Right ventricle myocardium inferior (tissue), 1 donor: ENCODE measurements at places on chromosomes 12 and 14. TPM values are rescaled to one million over a fixed set of nuclear protein-coding genes. Genes with fewer than 3 reads are reported as not detected.

DNA sequence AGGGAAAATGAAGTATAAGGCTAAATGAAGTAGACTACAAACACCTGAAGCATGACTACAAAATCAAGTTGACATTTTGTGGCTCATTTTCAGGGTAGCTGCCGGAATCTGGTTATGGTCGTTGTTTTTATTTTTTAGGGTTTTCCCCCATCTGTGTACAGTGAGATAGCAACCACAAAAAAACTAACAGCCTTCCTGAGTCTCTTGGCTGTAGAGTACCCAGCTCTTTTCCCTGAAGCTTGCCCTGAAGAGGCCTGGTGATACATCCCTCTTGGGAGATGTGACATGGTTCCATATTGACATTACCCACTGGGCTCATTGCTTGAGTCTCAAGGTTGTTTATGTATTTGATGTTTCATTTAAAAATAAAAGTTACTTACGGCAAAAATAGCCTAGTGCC is 424.0 kb downstream of the ZFP36L1 start:
- DNase-seq = no peak

- DNase-seq = no peak
Measured at GRCh38 chr14:99023371-99023770, 248.6 kb downstream of the BCL11B start.

DNA sequence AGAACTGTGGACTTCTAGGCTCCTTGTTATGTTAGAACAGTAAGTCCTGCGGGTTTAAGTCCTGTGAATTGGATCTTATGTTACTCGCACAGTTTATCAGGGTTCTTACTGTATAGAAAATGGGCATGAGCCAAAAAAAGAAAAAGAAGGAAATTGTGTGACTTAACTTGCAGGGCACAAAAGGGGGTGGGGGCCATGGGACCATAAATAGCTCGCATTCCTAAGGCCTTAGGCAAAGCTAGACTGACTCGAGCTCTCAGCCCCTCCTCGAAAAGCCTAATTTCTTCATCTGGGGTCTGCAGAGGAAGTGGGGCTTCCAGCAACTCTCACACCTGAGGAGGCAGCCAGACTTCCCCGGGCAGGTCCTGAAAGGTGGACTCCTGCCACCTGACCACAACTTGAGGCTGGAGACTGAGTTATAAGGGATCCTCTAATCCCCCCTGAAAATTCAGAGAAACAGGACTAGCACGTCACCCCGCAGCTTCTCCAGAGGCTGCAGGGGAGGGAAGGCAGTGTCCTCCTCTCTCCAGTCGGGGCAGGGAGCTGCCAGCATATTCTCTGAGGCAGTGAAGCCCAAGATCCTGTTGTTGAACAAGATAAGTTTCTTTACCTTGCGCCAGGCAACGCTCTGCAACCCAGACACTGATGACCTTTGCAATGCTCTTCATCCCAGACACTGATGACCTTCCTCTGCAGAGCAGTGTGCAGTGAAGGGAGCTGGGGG is 280.5 kb downstream of the PCNX1 start:
- DNase-seq = no peak

DNA sequence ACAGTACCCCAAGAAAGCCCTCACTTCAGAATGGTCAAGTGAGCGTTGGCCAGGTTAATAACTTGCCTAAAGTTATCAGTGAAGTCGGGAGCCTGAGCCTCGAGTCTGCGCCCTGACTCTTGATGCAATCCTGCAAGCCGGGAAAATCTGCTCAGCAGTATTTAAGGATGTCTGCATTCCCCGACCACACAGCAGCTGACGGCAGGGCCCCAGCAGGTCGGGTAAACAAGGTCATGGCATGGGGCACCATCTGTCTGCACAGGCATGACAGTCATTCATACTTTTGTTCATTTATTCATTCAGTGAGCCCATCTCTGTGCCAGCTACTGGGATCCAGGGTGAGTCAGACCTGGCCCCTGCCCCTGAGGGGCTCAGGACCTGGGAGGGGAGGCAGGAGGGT is 11.1 kb downstream of the ABCB9 start:
- peak; percentile 26 for DNase-seq

- no peak for DNase-seq
Measured at GRCh38 chr12:120759591-120760348, 34.1 kb downstream of the ACADS start.

GRCh38 chr12:84508851-84509260 is 403.7 kb downstream of the SLC6A15 start:
- DNase-seq = peak; percentile 57

DNA sequence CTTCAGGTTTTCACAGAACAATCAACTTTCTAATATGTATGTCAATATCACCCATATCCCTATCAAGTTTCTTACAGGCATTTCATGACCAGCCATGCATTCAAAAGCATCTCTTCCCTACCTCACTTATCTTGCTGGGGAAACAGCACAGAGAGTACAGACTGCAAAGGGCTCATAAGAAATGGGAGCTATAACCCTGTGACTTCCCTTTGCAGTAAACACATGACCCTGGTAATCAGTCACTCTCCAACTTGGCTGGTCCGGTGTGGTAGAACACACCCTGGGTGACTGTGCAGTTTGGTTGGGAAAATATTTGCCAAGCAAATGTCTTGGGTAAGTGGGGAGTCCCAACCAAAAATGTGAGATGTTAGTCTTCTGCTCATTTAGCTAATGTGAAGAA is 49.4 kb upstream of the TMCC3 start:
- DNase-seq = no peak

GRCh38 chr12:47907851-47908454 is 3.2 kb upstream of the VDR start:
- no peak for DNase-seq

- DNase-seq = no peak
Measured at GRCh38 chr14:89041257-89041582, 216.8 kb downstream of the TTC8 start.

MYL6 gene
- total RNA-seq = 673 TPM

FOXN4 gene
- total RNA-seq = not detected
